Mesendoderm (in vitro differentiated cells): ENCODE measurements at places on chromosomes 2 and 18.
A peak's percentile ranks its signal among the peaks of the same experiment; 100 is the strongest.

DNA sequence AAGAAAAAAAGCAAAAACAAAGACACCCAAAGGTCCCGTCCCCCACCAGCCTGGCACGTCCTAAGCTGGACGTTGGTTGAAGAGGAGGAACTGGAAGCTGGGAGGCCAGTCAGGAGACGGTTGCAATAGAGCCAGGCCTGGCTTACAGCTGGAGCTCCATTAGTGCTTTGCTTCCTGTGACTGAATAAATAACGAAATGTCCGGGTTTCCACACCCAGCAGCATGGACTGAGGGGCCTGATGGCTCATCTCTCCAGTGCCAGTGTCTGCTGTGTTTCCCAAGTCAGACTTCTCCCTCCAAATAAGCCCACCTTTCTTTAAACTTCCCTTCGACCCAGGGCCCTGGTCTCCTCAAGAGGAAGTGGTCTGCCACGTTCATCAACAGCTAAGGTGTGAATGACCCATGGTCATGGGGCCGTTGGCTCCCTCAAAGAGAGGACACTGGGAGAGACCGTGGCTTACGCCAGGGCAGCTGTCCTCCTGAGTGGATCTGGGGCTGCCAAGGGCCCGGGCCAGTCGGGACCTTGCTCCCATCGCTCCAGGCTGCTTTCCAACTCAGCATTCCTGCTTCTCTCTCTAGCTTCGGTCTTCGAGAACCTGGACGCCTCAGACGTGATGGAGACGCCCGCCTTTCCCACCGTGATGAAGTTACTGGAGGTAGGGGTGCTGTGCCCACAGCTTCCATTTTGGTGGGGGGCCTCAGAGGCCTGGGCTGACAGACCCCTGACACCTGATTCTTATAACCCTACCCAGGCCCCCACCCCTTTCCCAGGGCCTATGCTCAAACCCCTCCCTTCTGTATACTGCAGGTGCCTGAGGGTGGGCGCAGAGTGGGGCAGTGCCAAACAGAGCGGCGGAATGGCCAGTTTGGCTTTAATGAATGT is 44.9 kb downstream of the MYO7B start:
- no peak for DNase-seq

DNA sequence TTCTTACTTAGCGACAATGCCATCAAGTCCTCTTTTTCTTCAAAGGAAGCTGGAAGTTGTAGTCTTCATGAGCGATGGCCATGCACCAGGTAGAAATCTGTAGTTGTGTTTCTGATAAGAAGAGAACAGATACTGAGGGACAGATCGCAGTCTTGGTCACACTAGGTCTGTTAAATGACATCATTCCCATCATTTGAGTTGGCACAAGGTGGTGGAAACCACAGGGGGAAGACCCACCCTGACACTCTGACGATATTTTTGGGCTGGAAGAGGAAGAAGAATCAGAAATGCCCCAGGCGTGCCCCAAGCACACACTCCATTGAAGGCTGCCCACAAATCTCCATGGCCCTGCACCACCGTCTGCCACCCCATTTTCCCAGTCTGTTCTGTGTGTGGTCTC is 89.0 kb upstream of the BOD1L2 start:
- no peak for DNase-seq

- DNase-seq: no peak
Measured at GRCh38 chr2:196200557-196200956, 29.2 kb upstream of the STK17B start.

DNA sequence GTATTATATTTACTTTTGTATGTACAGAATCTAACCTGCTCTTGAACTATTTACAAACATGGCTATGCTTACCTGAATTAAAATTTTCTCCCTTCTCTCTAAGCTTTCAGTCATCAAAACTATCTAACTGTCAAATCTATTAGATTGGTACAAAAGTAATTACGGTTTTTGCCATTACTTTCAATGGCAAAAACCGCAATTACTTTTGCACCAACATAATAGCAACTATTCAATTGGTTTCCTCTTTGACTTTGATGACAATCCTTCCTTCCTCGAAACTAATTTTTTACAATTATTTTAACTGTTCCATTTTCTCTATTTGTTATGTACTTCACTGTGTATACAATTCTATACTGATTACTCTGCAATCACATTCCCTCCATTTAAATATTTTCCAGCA is 1019.4 kb upstream of the CDH2 start:
- DNase-seq: no peak

DNA sequence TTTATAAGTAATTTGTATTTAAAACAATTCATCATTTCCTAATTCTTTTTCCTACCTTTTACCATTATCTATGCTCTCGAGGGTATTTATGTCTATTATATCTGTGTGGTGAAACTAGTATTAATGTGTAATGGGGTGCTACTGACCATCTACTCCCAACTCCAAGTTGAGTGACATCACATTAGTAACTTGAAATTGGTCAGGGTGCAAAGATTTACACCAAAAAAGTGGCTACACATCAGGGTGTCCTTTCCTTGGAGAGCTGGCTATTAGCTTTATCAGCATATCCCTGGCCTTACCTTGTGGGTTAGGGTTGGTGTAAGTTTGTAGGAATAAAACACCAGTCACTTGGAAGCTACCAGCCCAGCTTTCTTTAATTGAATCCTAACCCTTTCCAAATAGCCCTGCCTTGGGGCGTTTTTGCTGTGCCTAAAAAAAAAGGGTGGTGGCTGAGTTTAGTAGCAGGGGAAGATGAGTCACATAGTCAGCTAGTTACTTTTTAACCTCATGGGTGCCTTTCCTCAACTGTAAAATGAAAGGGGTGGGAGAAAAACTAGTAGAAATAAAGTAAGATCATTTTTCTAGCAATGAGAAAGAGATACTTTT is 14.0 kb downstream of the ANXA4 start:
- DNase-seq: peak; percentile 58

DNA sequence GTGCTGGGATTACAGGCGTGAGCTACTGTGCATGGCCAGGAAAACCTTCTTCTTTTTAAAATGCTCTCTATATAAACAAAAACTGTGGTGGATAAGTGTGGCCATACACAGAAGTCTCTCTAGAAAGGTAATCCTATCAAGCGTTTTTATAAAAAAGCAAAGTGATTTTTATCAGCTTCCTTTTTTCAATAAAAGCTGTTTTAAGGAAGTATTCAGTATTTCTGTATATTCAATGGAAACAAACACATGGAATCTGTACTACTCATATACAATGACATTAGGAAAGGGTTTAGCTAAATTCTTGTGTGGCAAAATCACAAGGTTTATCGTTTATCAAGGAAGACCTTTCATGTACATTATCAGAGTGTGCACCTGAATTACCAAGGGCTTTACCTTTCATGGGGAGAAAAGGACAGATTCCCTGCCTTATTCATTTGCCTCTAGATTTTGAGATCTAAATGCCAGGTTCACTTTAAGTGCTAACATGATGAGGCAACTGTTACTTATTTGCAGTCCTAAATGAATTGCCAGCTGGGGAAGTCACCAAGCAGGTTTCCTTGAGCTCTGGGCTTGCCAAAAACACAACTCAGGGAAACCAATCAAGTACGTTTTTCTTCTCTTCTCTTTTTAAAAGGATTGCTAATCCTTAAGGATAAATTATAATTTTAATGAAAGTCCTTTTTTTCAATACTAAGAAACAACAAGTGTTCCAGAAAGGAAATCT is 70.8 kb downstream of the RTN4 start:
- peak; percentile 65 for DNase-seq

- DNase-seq: no peak
Measured at GRCh38 chr18:13254971-13255927, 36.7 kb downstream of the LDLRAD4 start.

DNA sequence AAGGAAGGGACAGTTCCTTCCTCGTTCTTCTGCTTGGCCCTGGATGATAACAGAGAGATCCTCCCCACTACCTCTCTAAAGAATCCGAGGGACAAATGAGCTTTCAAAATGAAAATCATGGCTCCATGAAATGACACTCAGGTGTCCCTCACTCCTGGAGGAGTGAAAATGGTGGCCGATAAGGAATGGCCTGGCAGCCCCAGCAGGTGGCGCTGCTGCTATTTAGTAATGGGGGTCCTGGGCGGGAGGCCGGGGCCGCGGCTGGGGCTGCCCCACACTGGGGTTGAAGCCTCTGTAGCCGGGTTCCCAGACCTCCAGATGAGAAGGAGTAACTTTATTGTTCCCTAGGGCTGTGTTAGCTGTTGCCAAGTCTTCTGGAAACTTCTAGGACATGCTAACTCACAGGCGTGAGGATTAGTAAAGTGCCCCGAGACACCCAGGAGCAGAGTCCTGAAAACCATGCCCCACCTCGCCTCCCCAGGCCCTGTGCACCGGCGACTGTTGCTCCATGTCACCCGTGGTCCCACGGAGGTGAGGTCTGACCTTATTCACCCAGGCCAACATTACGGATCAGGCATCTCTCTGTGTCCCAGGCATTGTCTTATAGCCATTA is 138.0 kb downstream of the CTIF start:
- DNase-seq: peak; percentile 71

DNA sequence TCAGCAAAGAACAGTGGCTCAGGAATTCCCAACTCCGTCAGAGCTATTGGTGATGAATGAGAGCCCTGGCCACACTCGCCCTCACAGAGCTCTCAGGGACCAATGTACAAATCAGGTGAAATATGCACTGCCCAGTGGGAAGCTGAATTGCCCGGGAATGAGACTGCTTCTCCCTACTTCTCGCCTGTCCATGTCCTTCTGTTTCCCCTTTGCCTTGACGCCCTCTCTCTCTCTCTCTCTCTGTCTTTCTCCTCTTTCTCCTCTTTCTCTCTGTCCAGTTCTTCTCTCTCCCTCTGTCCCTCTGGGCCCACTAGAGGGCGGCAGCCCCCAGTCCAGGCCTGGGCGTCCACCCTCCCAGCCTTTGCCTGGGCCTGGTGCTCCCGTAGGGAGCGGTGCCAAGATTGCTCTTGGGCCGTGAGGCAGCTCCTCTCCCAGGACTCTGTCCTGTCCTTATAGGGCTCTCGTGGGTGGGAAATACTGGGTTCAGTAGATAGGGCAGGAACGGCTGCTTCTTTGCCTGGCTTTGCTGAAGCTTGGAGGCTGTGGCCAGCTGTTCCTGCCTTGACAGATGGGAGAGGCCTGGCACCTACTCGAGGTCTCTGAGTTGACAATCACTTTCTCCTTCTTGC is 28.4 kb upstream of the PUM2 start:
- DNase-seq: peak; percentile 81

GRCh38 chr2:23510471-23510870 is 125.5 kb downstream of the KLHL29 start:
- no peak for DNase-seq

DNA sequence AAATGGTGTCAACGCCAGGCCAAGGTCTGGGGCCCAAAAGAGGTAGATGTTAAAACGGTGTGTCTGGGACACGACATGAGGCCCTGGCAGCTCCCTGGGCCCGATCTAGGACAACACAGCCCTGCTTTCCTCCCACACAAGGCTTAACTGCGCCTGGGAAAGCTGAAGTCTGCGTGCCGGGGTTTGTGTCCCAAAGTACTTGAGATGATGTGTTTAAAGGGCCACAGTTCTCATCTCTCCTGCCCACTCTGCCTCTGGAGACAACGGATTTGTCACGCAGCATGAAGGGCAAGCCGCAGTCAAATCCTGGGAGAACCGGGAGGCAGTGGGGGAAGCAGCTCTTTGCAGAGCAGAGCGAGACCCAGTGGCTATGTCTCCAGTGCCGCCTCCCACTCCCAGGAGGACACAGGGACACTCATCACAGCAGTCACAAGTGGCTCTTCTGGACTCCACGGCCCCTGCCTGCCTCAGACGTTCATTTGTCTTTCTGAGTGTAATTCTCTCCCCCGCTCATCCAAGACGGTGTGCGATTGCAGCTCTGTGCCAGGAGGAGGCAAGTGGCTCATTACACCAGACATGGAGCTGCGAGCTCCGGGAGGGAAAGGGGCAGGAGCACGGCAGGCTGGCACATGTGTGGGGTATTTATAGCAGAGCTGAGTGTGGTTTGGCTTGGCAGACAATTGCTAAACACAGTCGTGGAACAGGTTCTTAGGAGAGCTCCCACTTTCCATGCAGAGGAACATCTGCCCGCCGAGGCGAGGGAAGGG is 57.7 kb upstream of the SEMA4C start:
- no peak for DNase-seq

- DNase-seq: no peak
Measured at GRCh38 chr18:24656551-24657443, 196.4 kb downstream of the HRH4 start.

- DNase-seq: no peak
Measured at GRCh38 chr2:29269765-29270109, 154.5 kb downstream of the CLIP4 start.

DNA sequence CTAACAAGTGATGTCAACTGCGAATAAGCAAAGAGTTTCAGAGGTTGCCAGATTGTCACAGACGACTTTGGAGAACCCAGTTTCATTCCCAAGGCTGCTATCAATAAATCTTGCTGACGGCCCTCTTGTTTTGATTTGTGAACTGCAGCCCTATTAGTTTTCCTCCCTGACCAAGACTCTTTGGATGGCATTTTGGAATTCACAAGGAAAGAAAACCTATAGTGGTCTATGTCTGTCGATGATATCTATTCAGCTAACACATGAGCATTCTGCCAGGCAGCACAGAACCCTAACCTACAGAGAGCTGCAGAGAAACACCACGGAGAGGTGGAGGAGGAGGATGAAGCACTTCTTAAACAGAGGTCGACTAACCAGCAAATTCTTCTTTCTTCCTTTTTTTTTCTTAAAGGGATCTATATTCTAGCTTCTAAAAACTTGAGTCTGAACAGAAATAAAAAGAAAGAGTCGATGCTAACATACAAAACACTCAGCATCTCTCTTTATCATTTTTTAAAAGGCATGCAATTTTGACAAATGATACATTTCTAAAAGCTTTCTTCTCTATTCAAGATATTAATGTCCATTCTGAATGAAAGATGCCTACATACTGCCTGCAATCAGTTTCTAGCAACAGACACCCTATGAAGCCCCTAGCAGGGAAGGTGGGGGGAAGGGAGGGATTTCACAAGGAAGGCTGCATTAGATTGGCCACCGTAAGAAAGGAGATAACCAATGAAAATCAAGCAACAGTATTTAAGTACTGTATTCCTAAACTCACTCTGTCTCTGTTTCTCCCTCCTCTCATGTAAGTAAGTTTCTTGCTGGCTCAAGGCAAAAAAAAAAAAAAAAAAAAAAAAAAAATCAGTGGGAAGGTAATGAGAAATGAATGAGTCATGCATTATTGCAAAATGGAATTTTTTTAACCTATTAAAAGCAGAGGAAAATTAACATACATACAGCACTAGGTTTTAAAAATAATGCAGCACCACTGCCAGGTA is 83.0 kb upstream of the CHRNA1 start:
- peak; percentile 87 for DNase-seq

DNA sequence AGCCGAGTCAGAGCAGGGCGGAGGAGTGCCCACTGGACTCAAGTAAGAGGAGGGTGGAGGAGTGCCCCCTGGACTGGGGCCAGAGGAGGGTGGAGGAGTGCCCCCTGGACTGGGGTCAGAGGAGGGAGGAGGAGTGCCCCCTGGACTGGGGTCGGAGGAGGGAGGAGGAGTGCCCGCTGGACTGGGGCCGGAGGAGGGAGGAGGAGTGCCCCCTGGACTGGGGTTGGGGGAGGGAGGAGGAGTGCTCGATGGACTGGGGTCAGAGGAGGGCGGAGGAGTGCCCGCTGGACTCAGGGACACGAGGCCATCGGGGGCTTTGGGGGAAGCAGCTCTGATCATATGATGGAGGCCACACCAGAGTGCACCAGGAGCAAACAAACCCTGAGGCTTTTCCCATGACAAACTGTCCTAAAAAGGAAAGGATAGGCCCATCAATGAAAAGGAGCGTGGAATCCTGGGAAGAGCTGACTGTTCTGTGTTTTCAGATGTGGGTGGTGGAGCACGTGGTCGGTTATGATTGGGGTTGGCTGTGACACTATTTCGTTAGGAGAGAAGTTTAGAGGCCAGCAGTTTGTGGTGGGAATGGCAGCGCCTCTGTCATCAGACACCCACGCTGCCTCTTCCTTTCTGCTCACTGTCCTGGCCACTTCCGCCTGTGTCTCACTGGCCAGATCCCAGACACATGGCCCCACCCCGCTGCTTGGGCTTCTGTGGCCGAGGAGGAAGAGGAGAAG is 24.5 kb upstream of the HPCAL1 start:
- no peak for DNase-seq
